ENCODE measurements at places on chromosomes 2 and 18. TPM values are rescaled to one million over a fixed set of nuclear protein-coding genes. Genes with fewer than 3 reads are reported as not detected.

The GTF2A1L gene
- not detected for total RNA-seq

The RBMS1 gene
- total RNA-seq: 81.1 TPM

The PLCL1 gene
- total RNA-seq: 2.6 TPM

The CTLA4 gene
- 19.1 TPM for total RNA-seq

The NAT8 gene
- total RNA-seq: not detected

The CYBRD1 gene
- 0.51 TPM for total RNA-seq

The CRYGC gene
- not detected for total RNA-seq

The ABCB11 gene
- not detected for total RNA-seq

The ELOA2 gene
- not detected for total RNA-seq

The ITGAV gene
- total RNA-seq: 6.1 TPM

The TPO gene
- not detected for total RNA-seq

The ATP8B1 gene
- total RNA-seq: not detected

The HOXD13 gene
- not detected for total RNA-seq

The IL1A gene
- total RNA-seq: 0.22 TPM

The EN1 gene
- not detected for total RNA-seq

The RTP5 gene
- not detected for total RNA-seq

The SNORC gene
- 1.6 TPM for total RNA-seq

The TOGARAM2 gene
- total RNA-seq: 4.6 TPM
